Thyroid gland (tissue), 4 donors: ENCODE measurements at places on chromosomes 12 and 14. TPM values are rescaled to one million over a fixed set of nuclear protein-coding genes. Genes with fewer than 3 reads are reported as not detected.

- H3K4me1 ChIP-seq = no peaks in the 10 kb centered on the region
- no peaks in the 10 kb centered on the region for H3K27me3 ChIP-seq
- H3K27ac ChIP-seq = no peak overlapping the region
- H3K36me3 ChIP-seq = no peaks in the 10 kb centered on the region
- DNase-seq = no peak
- H3K4me3 ChIP-seq = no peak overlapping the region
These were observed 65.5 kb upstream of the BEGAIN start for GRCh38 chr14:100652744-100653143.

DNA sequence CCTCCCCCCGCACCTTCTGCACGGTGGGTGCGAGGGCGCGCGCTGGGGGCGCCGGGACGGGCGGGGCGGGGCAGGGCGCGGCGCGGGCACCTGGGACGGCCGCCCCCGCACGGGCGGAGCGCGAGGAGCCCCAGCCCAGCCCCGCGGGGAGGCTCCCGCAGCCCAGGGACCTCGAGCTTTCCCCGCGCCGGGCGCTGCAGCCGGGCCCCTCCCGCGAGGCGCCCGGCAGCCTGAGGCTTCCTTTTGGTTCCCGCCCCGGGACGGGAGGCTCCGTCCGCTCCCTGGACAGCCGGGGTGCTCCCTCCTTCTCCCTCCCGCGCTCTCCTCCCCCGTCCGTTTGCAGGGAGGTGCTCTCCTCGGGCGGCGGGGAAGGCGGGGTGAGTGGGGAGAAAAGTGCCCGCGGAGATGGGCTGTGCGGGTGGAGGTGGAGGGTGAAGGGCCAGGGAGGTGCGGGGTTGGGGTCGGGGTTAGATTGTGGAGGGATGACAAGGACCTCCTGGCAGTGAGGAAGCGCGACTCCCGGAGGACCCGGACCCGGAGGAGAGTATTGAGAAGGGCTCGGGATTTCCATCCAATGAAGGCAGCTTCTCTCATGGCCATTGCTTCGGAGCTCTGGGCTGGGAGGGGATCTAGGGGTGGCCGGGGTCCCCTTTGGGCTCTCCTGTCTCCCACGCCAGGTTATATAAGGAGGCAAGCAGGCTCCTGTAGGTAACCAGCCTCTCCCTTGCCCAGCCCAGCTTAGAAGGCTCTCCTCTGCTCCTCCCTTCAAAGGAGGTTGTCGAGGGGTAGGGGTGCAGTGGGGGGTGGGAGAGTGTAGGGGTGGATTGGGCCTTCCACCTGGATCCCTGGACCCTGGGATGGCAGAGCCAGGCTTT is 645 bp downstream of the JDP2 start:
- no peaks in the 10 kb centered on the region for H3K36me3 ChIP-seq
- peak overlapping the region; percentile 58 for H3K27ac ChIP-seq
- peak; percentile 39 for DNase-seq
- H3K4me3 ChIP-seq = peak overlapping the region; percentile 55

- DNase-seq = no peak
- no peak overlapping the region for H3K4me3 ChIP-seq
- no peaks in the 10 kb centered on the region for H3K4me1 ChIP-seq
- no peak overlapping the region for H3K27ac ChIP-seq
These were observed 20.5 kb upstream of the PPP2R5C start for GRCh38 chr14:101740981-101741380.

DNA sequence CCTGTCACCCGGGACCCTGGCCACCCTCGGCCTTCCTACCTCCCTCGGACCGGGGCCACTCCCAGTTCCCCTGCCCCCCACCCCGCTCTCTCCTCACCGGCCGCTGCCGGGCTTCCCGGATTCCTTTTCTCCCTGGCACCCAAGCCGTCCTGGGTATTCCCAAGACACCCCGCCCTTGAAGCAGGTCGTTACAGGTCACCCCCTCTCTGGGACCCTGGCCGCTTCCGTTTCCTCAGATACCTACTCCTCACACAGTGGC is 493 bp downstream of the NUMB start:
- DNase-seq = peak; percentile 34
- peaks cover 19% of the 10 kb centered on the region for H3K4me1 ChIP-seq
- no peaks in the 10 kb centered on the region for H3K36me3 ChIP-seq
- H3K4me3 ChIP-seq = peak overlapping the region; percentile 86
- H3K27me3 ChIP-seq = no peaks in the 10 kb centered on the region

DNA sequence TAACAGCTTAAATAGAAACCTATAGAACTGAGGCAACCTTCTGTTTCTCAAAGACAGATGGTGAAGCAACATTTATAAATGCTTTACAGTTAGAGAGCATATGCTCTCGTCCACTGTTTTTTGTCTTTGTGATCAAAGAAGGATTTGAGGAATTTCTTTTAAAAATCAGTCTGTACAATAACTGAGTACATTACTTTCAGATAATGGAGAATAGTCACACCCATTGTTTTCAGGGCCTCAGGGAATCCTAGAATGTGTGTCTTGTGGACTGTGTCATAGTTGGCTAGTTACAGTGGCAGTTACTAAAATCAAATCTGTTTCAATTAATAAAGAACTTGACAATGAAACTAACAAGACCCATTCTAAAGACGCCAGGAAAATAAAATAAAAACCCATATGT is 107.9 kb downstream of the PRKCH start:
- no peaks in the 10 kb centered on the region for H3K27me3 ChIP-seq
- no peak overlapping the region for H3K4me3 ChIP-seq
- H3K4me1 ChIP-seq = peaks cover 5% of the 10 kb centered on the region
- H3K27ac ChIP-seq = no peak overlapping the region
- no peak for DNase-seq

- no peak overlapping the region for H3K4me3 ChIP-seq
- no peak overlapping the region for H3K27ac ChIP-seq
- no peaks in the 10 kb centered on the region for H3K36me3 ChIP-seq
- peaks cover 14% of the 10 kb centered on the region for H3K27me3 ChIP-seq
- DNase-seq = no peak
- peaks cover 13% of the 10 kb centered on the region for H3K4me1 ChIP-seq
These were observed 1.7 kb downstream of the ARHGAP9 start for GRCh38 chr12:57477710-57478681.

DNA sequence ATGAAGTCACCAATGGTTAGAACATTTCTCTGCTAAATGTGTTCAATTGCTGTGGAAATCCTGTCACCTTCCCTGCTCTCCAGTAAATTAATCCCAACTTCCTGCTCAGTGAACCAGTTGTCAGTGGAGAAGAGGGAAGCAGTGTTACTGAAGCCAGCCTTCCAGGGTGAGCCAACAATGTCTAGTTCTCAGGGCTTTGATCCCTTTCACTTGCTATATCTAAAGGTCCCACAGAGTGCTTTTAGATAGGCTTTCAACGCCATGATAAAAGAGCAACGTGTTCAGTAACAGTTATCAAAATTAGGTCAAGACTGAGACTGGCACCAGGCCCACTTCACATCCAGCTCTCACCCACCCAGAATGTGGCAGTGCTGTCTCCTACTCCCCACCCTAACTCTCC is 139.7 kb downstream of the KCNH5 start:
- no peaks in the 10 kb centered on the region for H3K36me3 ChIP-seq
- no peaks in the 10 kb centered on the region for H3K4me1 ChIP-seq
- H3K27ac ChIP-seq = no peak overlapping the region

- H3K4me3 ChIP-seq = no peak overlapping the region
- H3K4me1 ChIP-seq = peaks cover 57% of the 10 kb centered on the region
- DNase-seq = no peak
- no peaks in the 10 kb centered on the region for H3K27me3 ChIP-seq
These were observed 45.4 kb downstream of the KDM2B start for GRCh38 chr12:121535150-121536053.

GRCh38 chr14:32530800-32531199 is 201.7 kb downstream of the AKAP6 start:
- H3K27me3 ChIP-seq = no peaks in the 10 kb centered on the region
- no peak overlapping the region for H3K4me3 ChIP-seq
- no peak overlapping the region for H3K27ac ChIP-seq

IL26 gene
- total RNA-seq = not detected

DAO gene
- not detected for total RNA-seq

ZNF140 gene
- total RNA-seq = 29.4 TPM

ACYP1 gene
- total RNA-seq = 35.6 TPM
